ENCODE measurements at places on chromosomes 11 and 22. TPM values are rescaled to one million over a fixed set of nuclear protein-coding genes. Genes with fewer than 3 reads are reported as not detected.

DNA sequence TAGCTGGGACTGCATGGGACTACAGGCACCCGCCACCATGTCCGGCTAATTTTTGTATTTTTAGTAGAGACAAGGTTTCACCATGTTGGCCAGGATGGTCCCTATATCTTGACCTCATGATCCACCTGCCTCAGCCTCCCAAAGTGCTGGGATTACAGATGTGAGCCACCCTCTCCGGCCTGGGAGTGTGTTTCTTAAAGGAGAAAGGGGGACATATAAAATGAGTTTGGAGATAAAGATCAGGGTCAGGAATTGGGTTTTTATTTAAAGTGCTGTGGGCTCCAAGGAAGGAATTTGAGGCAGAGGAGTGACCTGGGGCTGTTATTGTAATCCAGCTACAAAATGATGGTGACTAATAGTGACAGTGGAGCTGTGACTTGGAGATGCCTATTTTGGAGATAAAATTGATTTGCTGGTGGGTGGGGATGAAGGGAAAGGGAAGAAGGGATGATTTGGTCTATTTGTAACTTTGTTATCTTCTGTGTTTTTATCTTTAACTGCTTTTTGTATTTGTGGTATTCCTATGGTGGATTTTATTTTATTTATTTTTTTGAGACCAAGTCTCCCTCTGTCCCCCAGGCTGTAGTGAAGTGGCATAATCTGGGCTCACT is 5.0 kb downstream of the CRKL start:
- H3K27ac ChIP-seq = no peak overlapping the region
- peaks cover 8% of the 10 kb centered on the region for H3K36me3 ChIP-seq
- peaks cover 16% of the 10 kb centered on the region for H3K4me1 ChIP-seq
- H3K27me3 ChIP-seq = no peaks in the 10 kb centered on the region

DNA sequence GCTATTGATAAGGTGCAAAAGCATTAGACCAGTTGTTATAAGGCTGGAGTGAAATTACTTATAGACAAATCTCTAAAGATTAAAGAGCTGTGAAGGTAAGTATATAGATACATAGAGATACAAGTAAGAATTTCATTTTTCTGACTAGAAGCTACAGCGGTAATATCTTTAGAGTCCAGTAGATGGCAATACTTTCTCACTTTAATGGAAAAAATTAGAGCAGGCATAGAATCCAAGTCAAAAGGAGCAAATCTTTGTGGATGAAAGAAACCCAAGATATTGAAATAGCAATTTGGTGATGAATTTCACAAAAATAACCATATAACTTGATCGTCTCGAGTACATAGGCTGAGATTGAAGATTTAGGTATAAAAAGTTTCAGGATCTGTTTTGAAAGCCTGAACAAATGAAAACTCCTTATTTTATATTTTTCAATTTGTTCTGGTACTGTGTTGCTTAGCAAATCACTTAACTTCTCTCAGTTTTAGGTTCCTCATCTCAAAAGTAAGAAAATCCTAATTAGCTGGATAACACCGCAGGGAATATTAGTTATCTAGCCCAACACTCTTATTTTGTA is 81.9 kb downstream of the UVRAG start:
- no peaks in the 10 kb centered on the region for H3K4me1 ChIP-seq
- no peak overlapping the region for H3K27ac ChIP-seq
- no peak overlapping the region for H3K4me3 ChIP-seq
- H3K27me3 ChIP-seq = no peaks in the 10 kb centered on the region

Gene LRP4
- not detected for total RNA-seq

DNA sequence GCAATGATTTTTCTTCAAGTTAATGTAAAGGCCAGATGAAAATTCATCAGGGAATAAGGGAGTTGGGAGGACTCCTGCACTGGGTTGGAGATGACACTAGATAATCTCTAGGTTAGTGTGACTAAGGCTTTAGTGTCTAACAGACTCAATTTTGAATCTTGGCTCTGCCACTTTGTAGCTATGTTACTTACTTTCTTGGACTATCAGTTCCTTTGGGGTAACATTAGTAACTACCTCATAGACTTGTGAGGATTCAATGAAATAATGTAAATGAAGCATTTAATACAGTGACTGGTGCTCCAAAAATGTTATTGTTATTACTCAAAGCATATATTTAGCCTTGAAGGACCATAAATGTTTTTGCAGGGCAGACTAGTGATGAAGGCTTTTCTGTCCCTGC is 9.6 kb upstream of the CCDC89 start:
- no peaks in the 10 kb centered on the region for H3K27me3 ChIP-seq
- DNase-seq = no peak
- H3K4me1 ChIP-seq = peaks cover 18% of the 10 kb centered on the region
- H3K36me3 ChIP-seq = no peaks in the 10 kb centered on the region
- H3K4me3 ChIP-seq = no peak overlapping the region
